ENCODE measurements at places on chromosomes 11 and 22. TPM values are rescaled to one million over a fixed set of nuclear protein-coding genes. Genes with fewer than 3 reads are reported as not detected.

GRCh38 chr11:75328426-75329277 is 22.8 kb downstream of the ARRB1 start:
- DNase-seq, result peak; percentile 92

DNA sequence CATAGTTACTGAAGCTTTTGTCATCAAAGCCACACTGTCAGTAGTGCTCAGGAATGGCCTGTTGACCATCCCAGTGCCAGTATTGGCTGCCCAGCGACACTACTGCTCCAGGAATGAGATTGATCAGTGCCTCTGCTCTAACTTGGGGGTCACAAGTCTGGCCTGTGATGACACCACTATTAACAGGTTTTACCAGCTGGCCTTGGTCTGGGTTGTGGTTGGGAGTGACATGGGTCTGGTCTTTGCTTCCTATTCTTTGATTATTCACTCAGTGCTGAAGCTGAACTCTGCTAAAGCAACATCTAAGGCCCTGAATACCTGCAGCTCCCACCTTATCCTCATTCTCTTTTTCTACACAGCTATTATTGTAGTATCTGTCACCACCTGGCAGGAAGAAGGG is 21.5 kb downstream of the OR56B4 start:
- DNase-seq, result no peak

DNA sequence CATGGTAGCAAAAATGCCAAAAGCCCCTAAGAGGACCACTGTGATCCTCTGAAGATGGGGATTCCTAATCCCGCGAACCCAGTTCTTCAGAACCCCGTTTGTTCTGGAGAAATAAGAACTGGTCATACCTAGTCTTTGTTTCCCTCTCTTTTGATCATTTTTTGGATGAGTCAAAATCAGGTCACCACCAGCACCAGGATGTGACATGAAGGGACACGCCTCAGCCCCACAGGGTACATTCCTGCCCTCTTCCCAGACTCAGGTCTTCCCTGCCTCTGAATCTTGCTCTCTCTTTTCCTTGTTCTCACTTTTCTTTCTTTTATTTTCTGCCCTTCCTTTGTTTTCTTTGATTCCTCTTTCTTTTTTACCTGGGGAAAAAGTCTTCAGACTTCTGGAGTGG is 14.6 kb upstream of the ANO1 start:
- no peak for DNase-seq

DNA sequence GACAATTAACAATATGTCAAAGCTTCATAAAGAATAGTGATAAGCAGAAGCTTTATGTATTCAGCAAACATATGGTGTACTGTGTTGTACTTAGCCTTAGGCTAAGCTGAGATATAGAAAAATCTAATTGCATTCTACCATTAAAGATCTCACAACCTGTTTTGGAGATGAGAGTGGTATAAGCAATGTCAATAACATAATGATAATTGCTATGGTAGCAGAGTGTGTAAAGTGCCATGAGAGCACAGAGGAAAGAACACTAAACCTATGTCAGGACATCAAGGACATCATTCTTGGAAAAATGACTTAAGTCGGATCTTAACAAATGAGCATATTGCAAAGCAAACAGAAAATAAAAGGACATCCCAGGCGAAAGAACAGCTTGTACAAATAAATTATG is 28.6 kb upstream of the ANGPTL5 start:
- no peak for DNase-seq

The CSNK2A3 gene
- 2.6 TPM for total RNA-seq

The ZNF214 gene
- 4.7 TPM for total RNA-seq

The BATF2 gene
- total RNA-seq, result 6.3 TPM

The APOBEC3F gene
- total RNA-seq, result 7.7 TPM

The TRIM29 gene
- 4.4 TPM for total RNA-seq

Data from lung (tissue), 17 donors.